MG63 (cell line): ENCODE measurements at places on chromosomes 6 and 20. TPM values are rescaled to one million over a fixed set of nuclear protein-coding genes. Genes with fewer than 3 reads are reported as not detected.

DNA sequence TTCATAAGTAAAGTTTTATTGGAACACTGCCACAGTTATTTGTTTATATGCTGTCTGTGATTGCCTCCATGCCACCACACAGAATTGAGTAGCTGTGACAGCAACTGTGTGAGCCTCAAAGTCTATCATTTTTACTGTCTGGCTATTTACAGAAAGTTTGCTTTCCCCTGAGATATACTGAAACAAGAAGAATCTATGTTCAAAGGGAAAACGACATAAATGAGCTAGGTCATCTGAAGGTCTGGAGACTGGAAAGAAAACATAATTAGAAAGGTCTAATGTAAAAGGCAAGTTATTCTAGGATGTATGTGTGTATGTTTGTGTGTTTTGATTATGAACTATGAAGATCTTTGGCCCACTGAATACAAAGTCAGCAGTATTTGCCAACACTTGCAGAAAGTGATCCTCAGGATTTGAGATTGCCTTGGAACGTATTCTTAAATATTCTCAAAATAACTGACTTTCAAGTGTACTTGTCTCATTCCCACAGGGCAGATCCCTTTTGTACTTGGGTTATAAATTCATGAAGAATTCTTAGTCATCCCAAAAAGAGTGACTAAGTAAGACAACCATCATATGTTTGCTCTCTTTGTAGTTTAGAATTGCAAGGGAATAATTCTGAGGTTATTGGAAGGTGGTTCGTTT is 677.7 kb downstream of the DOK5 start:
- DNase-seq: no peak

- no peak for DNase-seq
Observed at GRCh38 chr6:71706523-71706922, 179.8 kb upstream of the RIMS1 start.

- no peak for DNase-seq
Observed at GRCh38 chr6:110063594-110064263, 85.6 kb downstream of the GPR6 start.

DNA sequence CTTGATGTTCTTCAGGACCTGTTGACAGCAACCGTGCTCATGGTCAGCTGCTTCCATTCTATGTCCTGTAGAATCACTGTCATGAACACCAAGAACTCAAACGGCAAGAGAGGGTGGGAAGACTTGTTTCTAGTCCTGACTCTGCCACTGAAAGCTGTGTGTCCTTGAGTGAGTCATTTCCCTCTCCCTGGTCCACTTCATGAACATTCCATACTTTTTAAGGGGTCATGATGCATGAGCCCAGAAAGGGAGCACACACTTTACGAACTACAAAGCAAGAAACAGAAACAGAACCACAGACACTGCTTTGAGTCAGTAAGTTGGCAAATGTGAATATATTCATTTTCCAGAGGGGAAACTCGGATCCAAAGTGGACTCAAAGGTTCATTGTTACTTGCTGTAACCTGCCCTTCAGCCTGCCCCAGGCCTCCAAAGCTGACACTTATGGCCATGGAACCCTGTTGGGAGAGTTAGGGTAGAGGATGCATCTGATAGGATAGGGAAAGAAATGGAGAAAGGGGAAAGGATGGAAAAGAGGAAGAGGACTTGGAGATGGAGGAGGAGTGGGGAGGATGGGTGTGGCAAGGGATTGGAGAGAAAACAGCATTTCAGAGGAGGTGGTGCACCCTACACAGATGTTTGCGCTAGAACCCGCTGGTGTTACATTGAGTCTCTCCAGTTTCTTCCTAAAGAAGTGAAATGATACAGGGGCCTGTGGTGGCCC is 129.8 kb downstream of the FOXO3 start:
- DNase-seq: no peak

GRCh38 chr6:13417431-13417830 is 70.0 kb downstream of the GFOD1 start:
- DNase-seq: no peak

- DNase-seq: no peak
Observed at GRCh38 chr6:164129218-164129617, 714.7 kb downstream of the QKI start.

- no peak for DNase-seq
Observed at GRCh38 chr6:157059781-157060180, 263.5 kb downstream of the TMEM242 start.

The LGSN gene
- not detected in 2 replicates for total RNA-seq
